ENCODE measurements at places on chromosomes 2 and 18. TPM values are rescaled to one million over a fixed set of nuclear protein-coding genes. Genes with fewer than 3 reads are reported as not detected.

Gene VAMP5
- not detected for total RNA-seq

Gene DPP4
- total RNA-seq, result not detected

Gene ABCG5
- total RNA-seq, result not detected

- H3K4me3 ChIP-seq, result no peak overlapping the region
- H3K27ac ChIP-seq, result no peak overlapping the region
- H3K4me1 ChIP-seq, result peaks cover 28% of the 10 kb centered on the region
- DNase-seq, result no peak
- no peaks in the 10 kb centered on the region for H3K27me3 ChIP-seq
Observed at GRCh38 chr2:108325756-108326155, 37.1 kb downstream of the SULT1C2 start.

DNA sequence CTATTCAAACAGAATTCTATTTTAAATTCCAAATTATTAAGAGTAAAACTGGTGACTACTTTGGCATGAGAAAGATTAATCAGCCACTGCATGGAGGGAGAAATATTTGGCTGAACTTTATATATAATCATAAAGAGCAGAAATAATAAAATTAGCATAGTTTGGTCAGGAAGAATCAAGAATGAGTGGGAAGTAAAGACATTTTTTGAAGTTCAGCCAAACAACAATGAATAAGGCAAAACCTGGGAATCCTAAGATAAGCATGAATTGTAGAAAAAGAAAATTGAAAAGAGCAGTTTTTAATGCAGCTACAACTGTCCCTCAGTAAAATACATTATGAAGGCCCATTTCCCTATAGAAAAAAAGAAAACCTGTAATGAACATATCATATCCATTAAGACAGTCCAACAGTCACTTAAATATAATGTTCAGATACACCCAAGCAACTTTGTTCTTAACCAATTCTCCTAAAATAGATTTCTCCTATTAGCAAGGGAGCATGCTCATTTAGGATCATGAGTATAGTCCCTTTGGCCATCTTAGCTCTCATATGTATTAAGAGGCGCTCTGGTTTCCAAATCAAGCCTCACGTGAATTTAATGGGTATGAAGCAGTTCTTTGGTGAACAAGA lies 6.5 kb downstream of the TMEM17 start:
- no peak overlapping the region for H3K27ac ChIP-seq
- peaks cover 8% of the 10 kb centered on the region for H3K4me1 ChIP-seq
- peaks cover 3% of the 10 kb centered on the region for H3K36me3 ChIP-seq
- H3K4me3 ChIP-seq, result no peak overlapping the region

DNA sequence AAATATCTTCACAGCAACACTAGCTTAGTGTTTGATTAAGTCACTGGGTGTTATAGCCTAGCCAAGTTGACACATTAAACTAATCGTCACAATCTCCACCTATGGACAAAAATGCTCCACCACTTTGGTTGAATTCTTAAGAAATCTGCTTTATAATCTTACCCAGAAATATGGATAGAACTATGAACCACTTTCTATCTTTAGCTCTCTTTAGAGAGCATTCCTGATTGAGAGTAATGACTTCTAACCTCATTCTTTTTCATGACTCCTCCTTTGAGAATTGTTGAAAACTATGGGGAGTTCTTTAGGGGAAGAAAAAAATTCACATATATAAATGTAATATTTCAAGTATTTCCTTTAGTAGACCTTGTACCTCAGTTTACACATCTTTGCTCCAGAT lies 1282.2 kb upstream of the ZEB2 start:
- no peak overlapping the region for H3K27ac ChIP-seq
- H3K4me3 ChIP-seq, result no peak overlapping the region
- no peaks in the 10 kb centered on the region for H3K36me3 ChIP-seq
- DNase-seq, result no peak
- H3K27me3 ChIP-seq, result no peaks in the 10 kb centered on the region

DNA sequence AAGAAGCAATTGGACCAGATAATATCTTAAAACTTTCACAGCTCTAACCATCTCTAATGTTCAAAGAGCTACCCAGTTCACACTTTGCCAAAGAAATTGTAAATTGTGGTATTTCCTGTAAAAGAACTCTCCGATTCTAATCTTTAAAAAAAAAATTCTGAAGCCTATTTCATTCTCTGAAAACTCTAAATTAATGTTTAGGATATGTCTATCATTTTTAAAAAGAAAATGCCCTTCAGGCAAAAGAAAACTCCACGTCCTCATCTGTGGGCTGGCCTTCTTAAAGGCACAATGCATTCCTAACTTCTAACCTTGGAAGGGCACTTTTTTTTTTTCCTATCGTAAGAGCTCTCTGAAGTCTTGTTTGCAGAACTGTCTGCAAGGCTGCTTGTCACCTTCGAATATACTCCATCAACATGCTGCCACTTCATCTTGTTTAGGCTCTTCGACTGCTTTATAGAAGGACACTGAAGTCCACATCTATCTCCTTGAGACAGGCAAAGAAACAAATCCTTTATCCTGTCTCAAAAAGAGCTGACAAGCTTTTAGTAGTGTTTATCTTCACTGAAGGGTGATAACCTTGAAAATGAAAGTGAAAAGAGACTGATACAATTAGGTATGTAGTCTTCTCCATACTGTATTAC lies 124.3 kb upstream of the SLC39A10 start:
- DNase-seq, result no peak
- no peaks in the 10 kb centered on the region for H3K27me3 ChIP-seq
- peak overlapping the region; percentile 96 for H3K27ac ChIP-seq
- no peaks in the 10 kb centered on the region for H3K36me3 ChIP-seq

Measured in osteocyte (in vitro differentiated cells).